NCI-H774 (cell line): ENCODE measurements at places on chromosomes 5 and 9.

GRCh38 chr9:137139468-137140150 is 655 bp downstream of the GRIN1 start:
- no peak for DNase-seq

DNA sequence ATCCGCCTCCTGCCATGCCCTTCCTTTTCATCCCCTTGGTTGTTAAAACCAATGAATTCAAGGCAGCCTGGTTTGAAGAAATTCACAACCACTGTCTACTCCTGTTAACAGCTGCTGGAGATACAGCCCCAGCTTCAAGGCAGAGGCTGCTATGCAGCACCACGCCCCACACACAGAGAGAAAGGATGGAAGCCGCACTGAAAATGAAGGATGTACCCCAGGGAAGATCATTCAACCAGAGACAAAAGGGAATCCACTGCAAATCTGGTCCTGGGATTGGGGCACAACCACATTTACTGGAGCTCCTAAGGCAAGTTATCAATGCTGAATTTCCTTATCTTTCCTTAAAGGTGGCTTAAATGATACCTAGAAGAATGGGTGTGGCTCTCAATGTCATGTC is 58.7 kb downstream of the DPYSL3 start:
- no peak for DNase-seq

- DNase-seq: no peak
Measured at GRCh38 chr5:1570975-1571374, 47.2 kb upstream of the LPCAT1 start.

DNA sequence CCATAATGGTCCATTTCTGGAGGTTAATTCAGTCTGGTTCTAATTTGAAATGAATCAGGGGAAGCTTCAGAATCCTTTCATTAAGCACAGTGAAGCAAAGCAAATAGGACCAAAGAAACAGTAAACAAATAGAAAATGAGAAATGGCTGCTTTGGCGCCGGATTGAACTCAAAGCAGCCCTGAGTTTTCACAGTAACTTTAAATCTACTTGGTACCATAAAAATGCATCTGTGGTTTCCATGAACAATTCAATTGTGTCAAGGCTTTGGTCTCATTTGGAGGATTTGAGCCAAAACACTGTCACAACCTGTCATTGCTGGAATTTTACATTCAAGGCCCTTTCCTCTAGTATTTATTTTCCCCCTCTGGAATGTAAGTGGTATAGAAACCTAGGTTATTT is 25.9 kb upstream of the DAPK1 start:
- no peak for DNase-seq

- no peak for DNase-seq
Measured at GRCh38 chr5:58854441-58854840, 271.6 kb downstream of the RAB3C start.

GRCh38 chr9:133423216-133423615 is 1.0 kb downstream of the ADAMTS13 start:
- no peak for DNase-seq

- no peak for DNase-seq
Measured at GRCh38 chr9:93894691-93895079, 60.5 kb downstream of the BARX1 start.

GRCh38 chr5:164361986-164362385 is 856.6 kb downstream of the MAT2B start:
- no peak for DNase-seq

DNA sequence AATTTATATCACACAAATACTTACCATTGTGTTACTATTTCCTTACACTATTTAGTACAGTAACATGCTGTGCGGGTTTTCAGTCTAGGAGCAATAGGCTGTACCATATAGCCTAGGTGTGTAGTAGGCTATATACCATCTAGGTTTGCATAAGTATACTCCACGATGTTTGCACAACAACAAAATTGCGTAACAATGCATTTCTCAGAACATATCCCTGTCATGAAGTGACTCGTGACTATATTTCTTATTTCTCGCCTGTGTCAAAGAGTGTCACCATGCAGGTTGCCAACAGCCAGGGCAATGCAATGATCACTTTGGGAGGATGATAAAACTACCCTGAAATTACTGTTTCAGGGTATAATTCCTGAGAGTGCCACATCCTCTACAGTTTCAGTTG is 65.6 kb upstream of the CD180 start:
- no peak for DNase-seq

- DNase-seq: no peak
Measured at GRCh38 chr9:4389755-4390154, 89.9 kb upstream of the GLIS3 start.

DNA sequence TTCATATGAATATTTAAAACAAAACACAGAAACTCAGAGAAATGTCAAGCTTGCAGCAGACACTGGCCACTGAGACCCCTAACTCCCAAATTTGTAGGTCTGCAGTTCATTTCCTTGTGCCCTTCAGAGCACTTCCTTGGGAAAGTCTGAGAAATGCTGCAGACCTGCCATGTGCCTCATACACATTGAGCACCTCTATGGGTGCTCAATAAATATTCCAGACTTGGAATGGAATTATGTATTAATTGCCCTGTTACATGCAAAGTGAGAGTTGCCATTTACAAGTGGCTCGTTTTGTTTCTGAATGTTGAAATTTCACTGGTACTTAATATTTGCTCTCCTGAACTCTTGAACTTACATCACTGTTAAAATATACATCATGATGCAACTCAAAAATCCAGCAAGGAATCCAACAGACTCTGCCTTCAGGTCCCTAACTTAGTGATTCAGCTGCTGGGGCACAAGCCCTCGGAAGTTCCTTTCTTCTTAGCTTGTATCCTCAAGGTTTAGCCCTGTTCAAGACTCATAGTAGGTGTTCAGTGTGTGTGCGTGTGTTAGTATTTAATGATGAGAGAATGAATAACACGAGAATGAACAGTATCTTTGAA is 90.6 kb downstream of the PTCD2 start:
- DNase-seq: no peak

DNA sequence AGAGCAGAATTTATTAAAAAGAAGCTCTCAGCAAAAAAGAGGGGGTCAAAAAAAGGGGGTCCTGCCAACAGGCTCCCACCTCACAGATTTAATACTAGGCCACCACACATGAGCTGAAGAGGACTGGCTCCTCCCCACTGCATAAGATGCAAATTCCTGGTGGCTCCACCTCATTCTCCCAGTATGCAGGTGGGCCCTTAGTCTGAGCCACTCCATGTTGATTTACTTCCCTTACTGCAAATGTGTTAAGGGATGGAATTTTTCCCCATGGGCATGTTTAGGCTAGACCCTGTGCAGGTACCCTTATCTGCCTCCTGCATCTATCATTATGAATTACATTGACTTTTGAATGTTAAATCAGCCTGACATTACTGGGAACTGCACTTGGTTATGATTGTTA is 82.9 kb downstream of the ISOC1 start:
- no peak for DNase-seq

DNA sequence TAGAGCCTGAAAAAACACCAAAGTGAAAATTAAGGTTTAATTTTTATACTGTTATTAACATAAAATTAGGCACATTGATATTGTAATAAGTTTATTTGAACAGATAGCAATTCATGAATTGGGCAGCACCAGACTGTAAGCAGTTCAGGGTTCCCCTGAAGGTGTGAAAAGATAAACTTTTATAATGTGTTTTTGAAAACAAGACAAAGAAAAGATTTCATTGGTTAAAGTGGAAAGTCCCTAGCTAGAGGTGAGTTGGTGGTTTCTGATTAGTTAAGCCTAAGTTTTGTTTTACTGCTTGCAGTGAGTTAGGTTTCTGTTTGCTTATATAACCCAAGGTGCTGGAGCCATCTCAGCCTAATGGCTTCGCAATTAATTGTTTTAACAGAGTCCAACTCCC is 96.5 kb upstream of the RPS23 start:
- no peak for DNase-seq

DNA sequence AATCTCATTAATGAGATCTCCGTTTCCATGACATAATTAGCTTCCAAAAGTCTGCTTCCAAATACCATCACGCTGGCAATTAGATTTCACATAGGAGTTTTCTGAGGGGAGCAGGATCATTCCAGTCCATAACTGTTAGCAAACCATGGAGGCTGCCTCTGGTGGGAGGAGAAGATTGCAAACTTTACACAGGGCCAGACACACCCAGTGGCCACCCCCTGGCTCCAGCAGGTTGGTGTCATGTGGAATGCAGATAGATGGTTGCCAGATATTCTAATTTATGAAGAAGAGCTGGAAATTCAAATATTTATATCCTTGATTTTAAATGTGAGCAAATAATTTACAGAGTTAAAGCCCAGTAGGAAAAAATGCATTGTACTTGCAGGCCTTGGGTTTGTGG is 164.2 kb downstream of the ICE1 start:
- DNase-seq: no peak

GRCh38 chr9:115104908-115105307 is 13.0 kb downstream of the TNC start:
- no peak for DNase-seq

DNA sequence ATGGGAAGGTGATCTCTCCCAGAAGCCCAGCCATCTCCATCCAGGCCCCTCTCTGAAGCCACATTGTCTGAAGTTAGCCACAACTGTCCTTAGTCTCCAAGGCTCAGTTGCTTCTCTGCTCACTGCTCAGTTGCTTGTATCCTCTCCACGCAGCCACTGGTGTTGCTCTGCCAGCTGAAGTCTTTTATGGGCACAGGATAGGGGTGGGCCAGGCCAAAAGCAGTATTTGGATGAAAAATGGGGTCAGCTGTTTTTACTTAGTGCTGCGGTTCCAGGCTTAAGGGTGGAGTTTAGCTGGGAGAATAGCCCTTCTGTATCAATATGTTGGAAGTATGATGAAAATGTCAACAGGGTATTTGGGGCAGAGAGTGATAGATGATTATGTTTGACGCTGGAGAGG is 168.8 kb upstream of the PPP1R2B start:
- DNase-seq: no peak

DNA sequence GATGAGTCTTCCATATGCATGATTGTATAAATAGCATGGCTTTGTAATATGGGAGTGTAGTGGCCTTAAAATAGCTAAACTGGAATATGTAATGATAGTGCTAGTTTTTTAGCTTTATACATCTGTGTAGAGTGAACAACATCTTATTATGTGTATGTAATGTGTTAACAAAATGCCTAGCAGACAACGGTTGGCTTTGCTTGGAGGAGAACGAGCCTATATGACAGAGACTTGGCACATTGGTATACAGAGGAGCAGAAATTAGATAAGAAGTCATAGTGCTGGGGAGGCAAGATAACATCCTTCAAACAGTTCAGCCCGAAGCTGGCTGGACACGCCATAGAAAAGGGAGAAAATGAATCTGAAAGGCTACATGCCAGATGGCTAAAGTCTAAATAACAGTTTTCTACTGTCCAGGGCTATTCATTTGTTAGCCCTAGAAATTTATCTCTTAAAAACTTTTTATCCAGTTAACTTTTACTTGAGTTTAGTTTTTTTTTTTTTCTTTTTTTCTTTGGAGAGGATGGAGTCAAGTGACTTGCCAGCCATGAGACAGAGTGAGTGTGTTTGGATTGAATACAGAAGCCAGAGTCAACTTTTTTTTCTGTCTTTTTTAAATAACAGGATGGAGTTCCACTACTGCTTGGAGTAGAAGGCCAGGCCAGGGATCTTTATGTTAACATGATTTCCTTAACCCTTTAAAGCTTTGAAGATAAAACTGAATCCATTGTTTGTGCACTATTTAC is 214.4 kb upstream of the ACTBL2 start:
- no peak for DNase-seq

GRCh38 chr9:128972956-128973355 is 25.5 kb downstream of the NUP188 start:
- no peak for DNase-seq

GRCh38 chr9:123008909-123009308 is 24.6 kb upstream of the GPR21 start:
- no peak for DNase-seq

- no peak for DNase-seq
Measured at GRCh38 chr5:156687514-156687913, 162.6 kb upstream of the PPP1R2B start.

DNA sequence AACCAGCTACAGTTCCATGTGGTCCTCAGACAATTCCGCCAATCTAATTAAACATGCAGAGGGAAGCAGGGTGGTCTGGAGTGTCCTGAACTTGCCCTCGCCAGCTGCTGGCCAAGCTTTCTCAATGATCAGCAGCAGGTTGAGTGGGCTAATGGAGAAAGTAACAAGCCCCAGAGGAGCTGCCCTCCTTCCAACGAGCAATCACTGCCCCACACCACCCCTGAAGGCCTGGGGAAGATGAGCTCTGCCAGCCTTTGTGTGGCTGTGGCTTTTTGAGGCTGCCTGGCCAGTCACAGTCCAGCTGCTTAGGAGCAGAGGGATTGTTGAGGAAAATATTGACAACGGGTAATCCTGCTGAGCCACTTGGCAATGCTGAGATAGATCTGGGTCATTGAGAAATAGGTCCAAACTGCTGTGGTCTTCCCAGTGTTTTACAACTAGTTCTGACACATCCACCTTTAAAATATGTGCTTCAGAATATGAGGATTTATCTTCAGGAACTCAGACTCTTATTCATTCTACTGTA is 107.3 kb downstream of the CD180 start:
- no peak for DNase-seq

DNA sequence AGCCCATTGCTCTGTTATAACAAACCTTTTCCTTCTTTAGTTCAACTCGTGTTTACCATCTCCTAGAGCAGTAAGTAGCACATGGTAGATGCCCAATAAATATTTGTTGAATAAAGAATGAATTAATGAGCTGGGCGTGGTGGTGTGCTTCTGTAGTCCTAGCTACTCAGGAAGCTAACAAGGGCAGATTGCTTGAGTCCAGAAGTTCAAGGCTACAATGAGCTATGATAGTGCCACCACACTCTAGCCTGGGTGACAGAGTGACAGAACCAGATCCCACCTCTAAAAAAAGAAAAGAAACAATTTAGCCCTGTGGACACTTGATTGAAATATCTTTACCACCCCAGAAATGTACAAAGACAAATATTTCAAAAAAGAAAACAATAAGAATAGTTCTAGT is 14.6 kb upstream of the PAM start:
- no peak for DNase-seq

- no peak for DNase-seq
Measured at GRCh38 chr5:52708463-52708862, 79.3 kb upstream of the ITGA1 start.

GRCh38 chr9:91711755-91712601 is 238.1 kb downstream of the ROR2 start:
- DNase-seq: no peak

DNA sequence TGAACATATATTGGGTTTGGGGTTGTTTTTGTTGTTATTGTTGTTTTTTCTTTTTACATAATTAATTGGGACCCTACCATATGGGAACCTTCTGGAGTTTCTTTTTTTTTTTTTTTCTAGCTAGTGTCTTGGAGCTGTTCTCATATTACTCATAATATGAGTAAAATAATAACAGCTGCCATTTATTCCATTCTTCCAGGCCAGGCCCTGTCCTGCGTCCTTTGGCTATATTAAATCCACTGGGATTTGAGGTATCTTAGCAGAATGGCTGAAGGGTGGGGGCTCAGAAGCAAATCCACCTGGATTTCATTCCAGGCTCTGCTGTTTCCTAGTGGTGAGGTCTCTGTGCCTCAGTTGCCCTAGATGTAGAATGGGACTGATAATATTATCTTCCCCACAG is 47.2 kb upstream of the RPL26L1 start:
- DNase-seq: no peak

GRCh38 chr9:22044583-22044982 is 35.5 kb upstream of the CDKN2B start:
- no peak for DNase-seq
